CD4-positive, alpha-beta T cell (primary cell): ENCODE measurements at places on chromosomes 16 and 17.

- no peak for DNase-seq
- no peak overlapping the region for H3K27ac ChIP-seq
- peaks cover 21% of the 10 kb centered on the region for H3K36me3 ChIP-seq
- H3K4me3 ChIP-seq, result no peak overlapping the region
- H3K4me1 ChIP-seq, result peaks cover 5% of the 10 kb centered on the region
Measured at GRCh38 chr17:57622683-57623433, 122.2 kb downstream of the CCDC182 start.

DNA sequence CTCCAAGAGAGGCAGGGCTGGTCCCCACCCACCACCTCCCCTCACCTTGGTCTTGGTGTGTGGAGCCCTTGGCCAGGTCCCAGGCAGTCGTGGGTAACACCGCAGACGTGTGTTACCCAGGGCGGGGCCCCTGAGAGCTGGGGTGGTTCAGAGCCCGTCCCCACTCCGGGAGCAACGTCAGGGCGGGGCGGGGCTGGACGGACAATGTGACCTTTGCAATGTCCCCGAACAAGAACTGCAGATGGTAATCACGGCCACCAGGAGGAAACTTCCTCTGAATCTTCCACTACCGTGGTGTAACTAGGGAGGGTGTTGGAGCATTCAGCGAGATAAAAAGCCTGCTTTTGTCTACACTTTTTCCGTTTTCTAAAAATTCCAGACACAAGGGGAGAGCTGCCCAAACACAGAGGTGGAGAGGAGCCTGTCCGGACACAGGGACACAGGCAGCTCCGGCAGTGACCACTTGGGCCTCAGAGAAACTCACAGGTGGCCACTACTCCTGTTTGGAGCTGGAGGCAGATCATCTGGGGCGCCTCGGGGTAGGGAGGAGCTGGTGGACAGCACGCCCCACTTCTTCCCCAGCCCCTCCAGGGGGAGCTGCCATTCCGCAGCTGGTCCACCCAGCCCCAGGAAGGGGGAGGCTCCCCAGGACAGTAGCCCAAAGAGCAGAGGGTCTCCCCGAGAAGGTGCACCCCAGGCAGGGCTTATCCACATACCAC, 14.2 kb upstream of the SLC38A10 start:
- no peaks in the 10 kb centered on the region for H3K36me3 ChIP-seq
- peaks cover 22% of the 10 kb centered on the region for H3K27me3 ChIP-seq
- no peak overlapping the region for H3K27ac ChIP-seq
- DNase-seq, result no peak
- peaks cover 10% of the 10 kb centered on the region for H3K4me1 ChIP-seq

DNA sequence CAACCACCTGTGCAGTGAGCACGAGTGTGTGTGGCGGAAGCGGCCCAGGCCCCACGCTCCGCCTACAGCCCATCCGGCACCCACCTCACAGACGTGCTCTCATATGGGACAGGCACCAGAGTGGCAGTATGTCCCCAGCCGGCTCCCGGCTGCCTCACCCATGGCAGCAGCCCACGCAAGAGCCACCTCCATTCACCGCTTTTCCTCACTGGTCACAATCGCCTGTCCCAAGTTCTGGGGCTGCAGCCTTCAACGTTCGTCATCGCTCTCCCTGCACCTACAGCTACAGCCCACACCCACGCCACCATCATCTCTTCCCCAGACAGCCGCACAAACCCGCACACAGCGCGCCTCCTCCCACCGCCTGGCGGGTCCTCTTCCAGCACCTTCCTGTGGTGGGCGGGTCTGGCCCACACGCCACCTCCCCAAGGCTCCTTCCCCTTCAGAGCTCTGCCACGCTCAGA, 17.5 kb upstream of the TRAP1 start:
- DNase-seq, result no peak
- no peak overlapping the region for H3K27ac ChIP-seq
- no peaks in the 10 kb centered on the region for H3K4me1 ChIP-seq
- H3K27me3 ChIP-seq, result no peaks in the 10 kb centered on the region
- H3K36me3 ChIP-seq, result peaks cover 92% of the 10 kb centered on the region

- no peak for DNase-seq
- peaks cover 32% of the 10 kb centered on the region for H3K4me1 ChIP-seq
- H3K4me3 ChIP-seq, result no peak overlapping the region
Measured at GRCh38 chr16:2902337-2903130, 9.2 kb upstream of the FLYWCH1 start.

- no peaks in the 10 kb centered on the region for H3K36me3 ChIP-seq
- no peak overlapping the region for H3K27ac ChIP-seq
- no peak overlapping the region for H3K4me3 ChIP-seq
- no peak for DNase-seq
- peaks cover 9% of the 10 kb centered on the region for H3K4me1 ChIP-seq
Measured at GRCh38 chr16:986925-987582, 5.5 kb downstream of the SOX8 start.
